Thoracic aorta (tissue), 2 donors: ENCODE measurements at places on chromosomes 6 and 20.

DNA sequence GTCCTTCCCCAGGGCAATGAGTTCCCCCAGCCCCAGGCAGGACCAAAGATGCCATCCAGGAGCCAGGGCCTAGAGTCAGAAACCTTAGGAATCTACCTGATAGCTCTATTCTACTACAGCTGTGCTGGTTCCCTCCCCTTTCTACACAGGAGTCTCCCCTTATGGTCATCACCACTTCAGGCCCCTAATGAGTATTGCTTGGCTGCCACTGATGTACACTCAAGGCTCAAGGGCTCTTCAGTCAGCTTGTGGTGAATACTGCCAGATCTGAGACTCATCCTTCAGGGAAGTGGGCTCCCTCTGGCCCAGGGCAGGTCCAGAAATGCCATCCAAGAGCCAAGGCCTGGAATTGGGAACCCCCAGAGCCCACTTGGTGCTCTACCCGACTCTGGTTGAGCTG is 248.6 kb downstream of the ALDH8A1 start:
- no peak for DNase-seq

DNA sequence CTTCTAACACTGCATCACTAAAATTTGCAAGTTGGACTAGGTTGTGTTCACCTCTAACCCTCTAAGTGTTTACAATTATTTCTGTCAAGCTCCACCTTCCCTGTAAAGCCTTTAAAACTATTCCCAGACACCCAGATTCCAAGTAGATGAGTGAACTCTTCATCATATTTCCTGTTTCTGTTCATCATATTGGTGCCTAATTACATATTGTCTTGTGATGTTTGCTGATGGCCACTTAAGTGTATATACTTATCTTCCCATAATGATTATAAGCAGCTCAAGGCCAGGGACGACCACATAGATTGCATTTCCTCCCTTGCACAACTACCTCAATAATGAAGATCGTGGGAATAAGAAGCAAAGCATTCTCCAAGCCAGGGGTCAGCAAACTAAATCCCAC is 16.8 kb downstream of the TNFRSF21 start:
- DNase-seq: no peak

- peak; percentile 59 for DNase-seq
Measured at GRCh38 chr6:157198425-157199279, 124.7 kb downstream of the TMEM242 start.

DNA sequence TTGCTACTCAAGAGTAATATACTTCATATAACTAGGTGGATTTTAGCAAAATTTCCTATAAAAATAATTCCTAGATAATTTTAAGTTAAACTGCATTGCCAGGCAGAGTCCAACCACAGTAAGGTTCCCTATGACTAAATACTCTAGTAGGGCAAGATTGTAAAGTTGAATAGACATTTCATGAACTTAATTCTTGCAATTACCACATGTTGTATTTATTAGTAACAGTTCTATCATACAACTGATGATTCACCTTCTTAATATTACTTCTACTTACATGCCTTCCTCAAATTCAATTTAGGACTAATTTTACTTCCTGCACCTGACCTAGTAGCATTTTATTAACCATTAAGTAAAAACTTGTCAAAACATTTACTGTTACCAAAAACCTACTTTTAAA is 266.7 kb upstream of the THEMIS start:
- no peak for DNase-seq

DNA sequence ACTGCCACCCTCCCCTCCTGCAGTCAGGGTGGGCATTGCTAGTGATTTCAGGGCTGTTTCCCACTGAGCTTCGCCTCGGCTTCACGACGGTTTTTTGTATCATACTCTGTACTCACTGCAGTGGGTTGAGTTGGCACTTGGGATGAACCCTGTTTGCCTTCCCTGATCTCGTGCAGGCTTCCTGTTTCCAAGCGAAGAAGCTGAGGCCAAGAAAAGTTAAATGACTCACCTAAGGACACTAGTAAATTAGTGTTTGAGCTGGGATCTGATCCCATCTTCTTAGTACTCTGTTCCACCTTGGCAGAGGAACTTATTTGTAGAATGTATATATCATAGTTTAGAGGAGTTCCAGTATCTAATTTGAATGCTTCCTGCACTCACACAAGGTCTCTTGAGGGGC is 50.3 kb upstream of the VSTM2L start:
- DNase-seq: no peak

DNA sequence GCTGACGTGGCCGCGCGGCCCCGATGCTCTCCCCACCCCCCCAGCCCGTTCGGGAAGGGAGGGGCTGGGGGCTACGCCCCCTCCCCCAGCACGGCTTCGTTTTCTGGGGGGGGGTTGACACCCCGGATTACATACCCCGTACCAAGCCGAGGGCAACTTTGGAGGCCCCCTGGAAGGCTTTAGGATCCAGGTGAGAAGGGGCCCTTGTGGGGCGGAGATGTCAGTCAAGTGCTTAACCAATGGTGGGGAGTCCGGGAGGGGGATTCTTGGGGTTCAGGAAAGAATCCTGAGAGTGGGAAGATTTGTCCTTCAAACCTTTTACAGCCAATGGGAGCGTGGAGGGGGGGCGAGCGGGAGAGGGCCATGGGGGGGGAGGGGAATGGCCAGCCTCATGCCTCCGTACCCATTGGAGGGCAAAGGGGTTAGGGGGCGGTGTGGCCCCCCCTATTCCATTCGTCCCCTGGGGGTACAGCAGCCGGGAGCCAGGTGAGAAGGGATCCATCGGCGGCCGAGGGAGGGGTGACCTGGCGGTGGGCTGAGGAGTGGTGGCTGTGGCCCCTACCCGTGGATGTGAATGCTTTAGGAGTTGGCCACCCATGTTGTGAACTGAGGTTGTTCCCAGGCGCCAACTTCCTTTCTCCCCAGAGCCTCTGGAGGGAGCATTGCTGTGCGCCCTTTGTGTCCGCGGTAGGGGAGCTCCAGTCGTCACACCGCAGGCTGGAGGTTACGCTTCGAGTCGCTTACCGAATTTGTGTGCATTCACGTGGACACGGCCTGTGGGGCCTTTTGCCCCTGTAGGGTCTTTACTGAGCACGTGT is 682 bp downstream of the BRD2 start:
- DNase-seq: peak; percentile 9

GRCh38 chr6:112180095-112180820 is 74.1 kb downstream of the LAMA4 start:
- no peak for DNase-seq

DNA sequence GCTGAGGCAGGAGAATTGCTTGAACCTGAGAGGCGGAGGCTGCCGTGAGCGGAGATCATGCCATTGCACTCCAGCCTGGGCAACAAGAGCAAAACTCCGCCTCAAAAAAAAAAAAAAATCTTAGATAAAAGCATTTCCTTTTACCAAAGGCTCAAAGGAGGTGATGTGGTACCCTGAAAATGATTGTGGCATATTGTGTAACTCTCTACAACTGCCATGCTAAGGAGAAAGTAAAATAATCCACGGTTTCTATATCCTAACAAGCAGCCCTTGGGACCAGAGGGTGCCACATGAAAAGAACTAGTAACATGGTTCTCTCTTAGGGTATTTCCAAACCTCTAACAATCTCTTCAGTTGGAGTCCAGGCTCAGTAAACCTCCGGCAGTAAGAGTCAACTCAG is 38.8 kb upstream of the SLA2 start:
- DNase-seq: no peak

DNA sequence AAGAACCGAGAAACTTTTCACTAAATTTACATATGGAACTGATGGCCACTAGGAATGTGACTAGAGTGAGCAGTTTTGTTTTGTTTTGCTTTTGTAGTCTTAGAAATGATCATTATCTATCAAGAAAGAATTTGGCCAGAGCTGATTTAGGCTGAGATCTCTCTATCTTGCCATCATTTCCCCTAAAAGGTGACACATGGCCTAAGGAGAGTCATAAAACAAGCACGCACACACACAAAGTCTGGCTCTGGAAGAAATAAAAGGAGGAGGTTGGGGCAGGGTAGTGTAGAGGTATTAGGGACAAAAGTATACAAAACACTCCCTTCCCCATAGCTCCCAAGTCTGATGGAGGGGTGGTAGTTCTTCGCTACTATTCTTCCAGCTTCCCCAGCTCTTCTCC is 56.4 kb downstream of the RIPOR2 start:
- DNase-seq: no peak

GRCh38 chr6:106347219-106347618 is 13.3 kb upstream of the CRYBG1 start:
- DNase-seq: no peak

DNA sequence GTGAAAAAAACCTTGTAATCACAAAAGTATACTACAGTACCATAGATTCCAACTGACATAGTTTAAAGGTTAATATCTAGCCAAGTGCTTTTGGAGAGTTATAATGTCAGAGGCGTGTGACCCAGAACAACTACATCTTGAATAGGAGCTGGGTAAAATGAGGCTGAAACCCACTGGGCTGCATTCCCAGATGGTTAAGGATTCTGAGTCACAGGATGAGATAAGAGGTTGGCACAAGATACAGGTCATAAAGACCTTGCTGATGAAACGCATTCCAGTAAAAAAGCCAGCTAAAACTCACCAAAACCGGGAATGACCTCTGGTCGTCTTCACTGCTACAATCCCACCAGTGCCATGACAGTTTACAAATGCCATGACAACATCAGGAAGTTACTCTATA is 22.4 kb upstream of the KIAA0408 start:
- DNase-seq: no peak

GRCh38 chr6:127690092-127690491 is 113.1 kb downstream of the C6orf58 start:
- DNase-seq: no peak

GRCh38 chr6:85451565-85452306 is 1.9 kb downstream of the NT5E start:
- no peak for DNase-seq

GRCh38 chr6:83696674-83697073 is 12.2 kb downstream of the SNAP91 start:
- no peak for DNase-seq

GRCh38 chr6:119533603-119534279 is 184.2 kb upstream of the MAN1A1 start:
- DNase-seq: no peak

GRCh38 chr20:43243672-43244269 is 54.1 kb upstream of the PTPRT start:
- no peak for DNase-seq

GRCh38 chr20:62636446-62636845 is 5.9 kb upstream of the SLCO4A1 start:
- no peak for DNase-seq

GRCh38 chr20:36408219-36408618 is 102.1 kb downstream of the DLGAP4 start:
- no peak for DNase-seq

GRCh38 chr6:121711472-121711871 is 276.0 kb downstream of the GJA1 start:
- no peak for DNase-seq

- DNase-seq: peak; percentile 25
Measured at GRCh38 chr6:71288228-71289038, at the start of gene OGFRL1. Gene OGFRL1 (plus strand): TSS chr6:71288811. CDS start chr6:71288937, 126 bp downstream.

DNA sequence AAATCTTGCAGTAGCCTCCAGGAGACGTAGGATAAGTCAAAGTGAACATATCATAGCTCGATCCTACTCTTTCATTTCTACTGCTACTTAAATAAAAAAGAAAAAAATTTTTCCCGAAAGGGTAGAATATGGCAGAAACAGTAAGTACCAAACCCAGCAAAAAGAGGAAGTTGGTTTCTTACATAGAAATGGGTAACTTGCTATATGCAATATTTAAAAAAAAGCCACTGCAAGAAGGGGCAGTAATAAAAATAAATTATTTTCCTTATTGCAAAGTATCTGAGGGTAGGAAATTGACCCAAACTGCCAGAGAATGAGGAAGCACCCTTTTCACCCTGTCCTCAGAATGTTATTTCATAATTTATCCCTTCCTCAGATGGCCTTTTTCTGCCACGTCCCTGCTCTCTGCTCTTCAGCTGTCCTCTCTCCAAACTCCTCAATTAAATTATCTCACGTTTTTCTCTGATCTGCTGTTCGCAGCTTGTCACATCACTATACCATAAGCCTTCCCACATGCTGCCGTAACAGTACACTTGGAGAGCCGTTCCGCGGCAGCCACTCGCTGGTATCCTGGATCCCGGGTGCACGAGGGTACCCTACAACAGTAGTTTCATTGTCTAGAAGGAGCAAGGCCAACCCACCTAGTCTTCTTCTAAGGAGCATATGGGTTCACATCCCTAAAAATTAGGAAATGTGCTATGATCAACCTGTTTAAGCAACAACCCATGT is 149.6 kb downstream of the BACH2 start:
- no peak for DNase-seq

- DNase-seq: no peak
Measured at GRCh38 chr6:6243846-6244245, 76.6 kb downstream of the F13A1 start.

DNA sequence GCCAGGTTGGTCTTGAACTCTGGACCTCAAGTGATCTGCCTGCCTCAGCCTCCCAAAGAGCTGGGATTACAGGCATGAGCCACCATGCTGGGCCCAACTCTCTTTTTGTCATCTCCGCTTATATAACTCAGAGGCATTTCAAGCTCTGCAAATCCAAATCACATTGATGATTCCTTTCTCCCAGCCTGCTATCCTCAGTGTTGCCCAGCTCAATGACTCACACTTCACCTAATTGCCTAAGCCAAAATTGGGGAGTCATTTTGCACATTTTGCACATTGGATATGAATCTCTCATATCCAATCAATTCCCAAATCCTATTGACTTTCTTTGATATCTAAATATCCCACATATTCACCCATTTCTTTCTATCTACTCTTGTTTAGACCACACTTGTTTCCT is 3.9 kb downstream of the UTRN start:
- no peak for DNase-seq

DNA sequence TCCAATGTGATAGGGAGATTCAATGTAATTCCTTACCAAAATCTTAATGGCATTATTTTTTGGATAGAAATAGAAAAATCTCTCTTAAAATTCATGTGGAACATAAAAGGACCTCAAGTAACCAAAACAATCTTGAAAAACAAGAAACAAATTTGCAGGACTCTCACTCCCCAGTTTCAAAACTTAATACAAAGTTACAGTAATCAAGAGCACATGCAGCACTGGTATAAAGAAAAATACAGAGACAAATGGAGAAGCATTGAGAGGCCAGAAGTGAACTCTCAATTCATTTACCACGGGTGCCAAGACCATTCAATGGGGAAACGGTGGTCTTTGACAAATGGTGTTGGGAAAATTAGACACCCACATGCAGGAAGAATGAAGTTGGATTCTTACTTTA is 7.8 kb upstream of the TSBP1 start:
- no peak for DNase-seq

DNA sequence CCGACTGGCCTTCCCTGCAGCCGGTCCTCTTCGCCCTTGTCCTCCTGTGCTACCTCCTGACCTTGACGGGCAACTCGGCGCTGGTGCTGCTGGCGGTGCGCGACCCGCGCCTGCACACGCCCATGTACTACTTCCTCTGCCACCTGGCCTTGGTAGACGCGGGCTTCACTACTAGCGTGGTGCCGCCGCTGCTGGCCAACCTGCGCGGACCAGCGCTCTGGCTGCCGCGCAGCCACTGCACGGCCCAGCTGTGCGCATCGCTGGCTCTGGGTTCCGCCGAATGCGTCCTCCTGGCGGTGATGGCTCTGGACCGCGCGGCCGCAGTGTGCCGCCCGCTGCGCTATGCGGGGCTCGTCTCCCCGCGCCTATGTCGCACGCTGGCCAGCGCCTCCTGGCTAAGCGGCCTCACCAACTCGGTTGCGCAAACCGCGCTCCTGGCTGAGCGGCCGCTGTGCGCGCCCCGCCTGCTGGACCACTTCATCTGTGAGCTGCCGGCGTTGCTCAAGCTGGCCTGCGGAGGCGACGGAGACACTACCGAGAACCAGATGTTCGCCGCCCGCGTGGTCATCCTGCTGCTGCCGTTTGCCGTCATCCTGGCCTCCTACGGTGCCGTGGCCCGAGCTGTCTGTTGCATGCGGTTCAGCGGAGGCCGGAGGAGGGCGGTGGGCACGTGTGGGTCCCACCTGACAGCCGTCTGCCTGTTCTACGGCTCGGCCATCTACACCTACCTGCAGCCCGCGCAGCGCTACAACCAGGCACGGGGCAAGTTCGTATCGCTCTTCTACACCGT is 6.1 kb downstream of the UBD start:
- peak; percentile 8 for DNase-seq
